CD4-positive, alpha-beta T cell treated with Interleukin-15 for 4 hours (primary cell): ENCODE measurements at places on chromosomes 11 and 22.
A peak's percentile ranks its signal among the peaks of the same experiment; 100 is the strongest.

DNA sequence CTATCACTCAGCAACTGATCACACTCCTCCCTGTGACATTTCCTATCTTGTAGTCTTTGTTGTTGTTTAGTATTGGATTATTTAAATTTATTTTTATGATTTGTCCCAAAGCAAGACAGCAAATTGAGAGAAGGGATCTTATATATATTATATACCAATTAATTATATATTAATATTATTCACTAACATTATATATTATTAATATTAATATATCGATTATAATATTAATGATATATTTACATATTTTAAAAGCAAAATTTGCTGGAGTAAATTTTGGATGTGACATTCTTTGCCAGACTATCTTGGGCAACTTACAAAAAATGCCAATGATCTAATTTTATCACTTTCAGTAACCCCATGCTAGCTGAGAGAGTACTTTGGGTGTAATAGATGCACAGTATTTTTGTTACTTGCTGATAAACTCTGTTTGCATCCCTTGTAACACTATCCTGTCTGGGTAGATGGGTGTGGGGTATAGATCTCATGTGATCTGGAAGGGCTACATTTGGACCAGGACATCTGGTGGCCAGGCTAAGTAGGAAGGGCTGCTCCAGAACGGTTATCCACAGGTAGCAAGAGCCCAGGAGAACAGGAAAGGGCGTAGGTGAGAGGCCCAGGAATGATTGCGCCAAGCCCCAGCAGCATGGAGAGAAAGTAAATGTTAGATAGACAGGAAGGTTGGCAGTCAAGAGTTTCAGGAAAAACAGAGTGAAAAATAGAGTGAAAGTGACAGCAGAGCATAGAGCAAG is 608.6 kb upstream of the KIRREL3 start:
- no peak for DNase-seq

DNA sequence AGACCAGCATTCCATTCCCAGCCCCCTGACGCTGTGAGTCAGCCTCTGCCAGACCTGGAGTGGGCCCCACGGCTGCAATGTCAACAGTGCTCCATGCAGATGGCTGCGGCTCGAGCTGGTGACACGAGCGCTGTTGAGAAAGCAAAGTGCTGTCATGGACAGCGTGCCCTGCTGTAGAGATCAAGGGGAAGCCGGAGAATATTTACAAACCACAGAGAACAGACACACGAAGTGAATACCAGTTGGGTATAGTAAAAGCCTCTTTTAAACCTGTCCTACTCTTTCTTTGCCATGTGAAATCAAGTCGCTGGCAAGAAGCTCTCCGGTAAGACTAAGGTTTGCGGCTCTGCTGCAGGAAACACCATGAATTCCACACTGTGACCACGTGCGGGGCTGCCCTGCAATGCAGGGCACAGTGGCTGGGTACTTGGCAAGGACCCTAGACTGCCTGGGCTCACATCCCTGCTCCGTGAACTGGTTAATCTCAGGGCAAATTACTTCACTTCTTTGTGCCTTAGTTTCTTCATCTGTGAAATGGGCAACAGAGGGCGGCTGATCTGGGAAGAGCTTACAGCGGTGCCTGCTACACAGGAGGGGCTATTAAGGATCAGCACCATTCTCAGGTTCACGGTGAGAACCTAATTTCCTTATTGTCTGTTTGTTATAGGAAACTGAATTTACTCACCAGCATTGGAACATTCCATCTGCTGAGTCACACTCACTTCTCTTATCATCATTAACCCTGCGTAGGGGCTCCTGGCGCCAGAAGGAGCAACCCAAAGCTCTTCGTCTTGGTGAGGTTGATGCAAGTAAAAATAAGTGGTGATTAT is 27.8 kb upstream of the ELFN2 start:
- no peak for DNase-seq

- DNase-seq: no peak
Observed at GRCh38 chr11:3085052-3085451, 27.8 kb upstream of the CARS1 start.

DNA sequence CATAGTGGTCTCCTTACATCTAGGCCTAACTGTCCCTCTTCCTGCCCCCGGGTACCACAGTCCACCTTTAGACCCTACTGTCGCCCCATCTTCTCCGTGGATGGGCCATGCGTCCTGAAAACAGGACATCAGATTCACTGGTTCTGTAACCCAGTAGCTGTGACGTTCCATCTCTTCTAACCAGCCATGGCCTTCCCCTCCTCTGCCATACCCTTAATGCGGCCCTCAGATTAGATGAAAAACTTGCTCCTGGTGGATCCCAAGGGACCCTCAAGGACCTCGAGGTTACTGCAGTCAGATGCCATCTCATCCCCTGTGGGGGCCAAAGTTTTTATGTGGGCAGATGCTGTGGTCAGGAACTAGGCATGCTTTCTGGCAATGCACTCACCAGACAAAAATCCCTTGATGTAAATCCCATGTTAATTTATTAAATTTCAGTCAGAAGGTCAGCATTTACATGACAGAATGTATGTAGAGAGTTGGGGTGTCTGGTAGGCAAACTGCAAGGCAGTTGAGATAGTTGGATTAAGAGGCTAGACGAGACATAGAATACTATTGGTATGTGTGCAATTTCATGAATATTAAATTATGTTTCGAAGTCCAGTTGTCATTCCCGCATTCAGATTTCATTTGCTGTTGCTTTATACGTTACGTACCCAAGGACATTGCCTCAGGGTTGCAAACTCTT is 64.3 kb downstream of the WNT11 start:
- DNase-seq: no peak

DNA sequence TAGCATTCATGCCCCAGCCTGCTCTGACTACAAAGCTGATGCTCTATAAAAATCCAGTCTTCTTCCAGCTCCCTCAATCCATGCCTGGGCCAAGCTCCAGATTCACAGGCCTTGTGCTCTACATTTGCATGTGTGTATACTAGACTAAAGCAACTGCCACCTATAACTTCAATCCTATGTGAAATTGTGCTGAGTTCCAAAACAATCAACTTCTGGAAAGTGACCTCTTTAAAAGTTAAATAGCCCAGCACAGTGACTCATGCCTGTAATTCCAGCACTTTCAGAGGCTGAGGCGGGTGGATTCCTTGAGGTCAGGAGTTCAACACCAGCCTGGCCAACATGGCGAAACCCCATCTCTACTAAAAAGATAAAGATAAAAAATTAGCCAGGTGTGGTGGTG is 114.3 kb upstream of the ZC3H12C start:
- no peak for DNase-seq

DNA sequence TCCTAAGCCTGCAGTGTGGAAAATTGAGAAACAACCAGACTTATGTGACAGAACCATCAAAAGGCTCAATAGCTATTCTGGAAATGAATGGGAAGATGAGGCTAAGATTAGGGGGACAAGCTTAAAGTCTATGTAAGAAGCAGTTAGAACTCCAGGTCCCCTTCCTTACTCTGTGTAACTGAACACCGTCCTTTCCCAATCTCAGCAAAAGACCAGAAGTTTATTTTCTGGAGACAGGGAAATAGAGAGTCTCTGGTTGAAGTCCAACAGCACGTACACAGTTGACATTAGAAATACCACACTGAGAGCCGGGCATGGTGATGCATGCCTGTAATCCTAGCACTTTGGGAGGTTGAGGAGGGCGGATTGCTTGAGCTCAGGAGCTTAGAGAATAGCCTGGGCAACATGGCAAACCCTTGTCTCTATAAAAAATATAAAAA is 93.9 kb downstream of the CD44 start:
- DNase-seq: no peak

GRCh38 chr11:127552446-127552845 is 551.9 kb upstream of the KIRREL3 start:
- DNase-seq: no peak

DNA sequence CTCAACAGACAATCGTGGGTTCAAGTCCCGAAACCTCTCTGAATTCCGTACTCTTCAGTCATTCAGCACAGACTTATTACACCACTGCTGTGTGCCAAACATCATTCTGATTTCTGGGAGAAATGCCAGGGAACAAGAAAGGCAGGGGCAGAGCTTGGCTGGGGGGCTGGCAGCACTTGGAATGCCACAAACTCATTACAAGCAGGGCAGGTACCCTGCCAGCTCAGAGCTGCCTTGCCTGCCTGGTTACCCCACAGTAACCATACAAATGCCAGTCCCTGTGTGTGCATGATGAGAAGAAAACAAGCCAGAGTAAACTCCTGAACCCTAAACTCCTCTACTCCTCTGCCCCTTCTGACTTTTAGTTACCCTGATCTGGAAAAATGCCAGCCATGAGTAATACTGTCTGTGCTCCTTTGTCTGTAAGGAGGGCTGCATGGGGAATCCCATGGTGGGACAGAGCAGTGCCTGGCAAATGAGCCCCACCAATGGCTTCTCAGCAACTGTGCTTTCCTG is 6.9 kb upstream of the RAD9A start:
- DNase-seq: no peak

DNA sequence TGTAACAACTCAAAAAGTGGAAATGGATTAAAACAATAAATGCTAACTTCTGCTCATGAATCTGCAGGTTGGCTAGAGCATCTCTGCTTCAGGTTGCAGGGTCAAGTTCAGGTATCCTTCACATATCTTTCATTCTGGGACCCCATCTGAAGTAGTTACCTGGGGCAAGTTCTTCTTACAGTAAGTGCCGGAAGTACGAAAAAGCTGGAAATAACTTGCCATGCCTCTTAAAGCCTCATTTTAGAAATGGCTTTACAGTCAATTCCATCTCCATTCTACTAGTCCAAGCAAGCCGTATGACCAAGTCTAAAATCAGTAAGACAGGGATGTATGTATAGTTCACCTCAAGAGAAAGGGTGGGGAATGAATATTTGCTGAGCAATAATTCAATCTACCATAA is 93.7 kb downstream of the FCHSD2 start:
- no peak for DNase-seq

- DNase-seq: no peak
Observed at GRCh38 chr11:111550258-111550657, 9.7 kb downstream of the LAYN start.

DNA sequence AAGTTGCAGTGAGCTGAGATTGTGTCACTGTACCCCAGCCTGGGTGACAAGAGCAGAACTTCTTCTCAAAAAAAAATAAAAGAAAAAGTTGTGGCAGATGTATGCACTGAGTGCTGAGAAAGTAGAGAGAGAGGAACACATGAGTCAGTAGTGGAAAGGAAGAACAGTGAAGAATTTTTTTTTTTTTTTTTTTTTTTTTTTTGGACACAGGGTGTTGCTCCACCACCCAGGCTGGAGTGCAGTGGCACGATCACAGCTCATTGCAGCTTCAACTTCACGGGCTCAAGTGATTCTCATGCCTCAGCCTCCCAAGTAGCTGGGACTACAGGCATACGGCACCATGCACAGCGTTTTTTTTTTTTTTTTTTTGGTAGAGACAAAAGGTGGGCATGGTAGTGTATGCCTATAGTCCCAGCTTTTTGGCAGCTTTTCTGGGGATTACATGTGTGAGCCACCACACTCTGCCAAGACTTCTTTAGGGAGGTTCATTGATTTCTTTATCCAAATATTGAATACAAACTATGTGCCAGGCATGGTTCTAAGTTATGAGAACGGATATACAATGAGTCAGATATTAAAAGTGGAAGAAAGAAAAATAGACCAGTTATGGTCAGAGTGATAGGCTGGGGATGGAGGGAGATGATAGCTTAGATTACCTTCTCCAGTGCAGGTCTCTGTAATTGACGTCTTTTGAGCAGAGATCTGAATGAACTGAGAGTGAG is 62.0 kb downstream of the YAP1 start:
- no peak for DNase-seq

- no peak for DNase-seq
Observed at GRCh38 chr11:19105011-19105410, 12.0 kb upstream of the ZDHHC13 start.

- no peak for DNase-seq
Observed at GRCh38 chr11:12013781-12014180, 5.4 kb upstream of the DKK3 start.

DNA sequence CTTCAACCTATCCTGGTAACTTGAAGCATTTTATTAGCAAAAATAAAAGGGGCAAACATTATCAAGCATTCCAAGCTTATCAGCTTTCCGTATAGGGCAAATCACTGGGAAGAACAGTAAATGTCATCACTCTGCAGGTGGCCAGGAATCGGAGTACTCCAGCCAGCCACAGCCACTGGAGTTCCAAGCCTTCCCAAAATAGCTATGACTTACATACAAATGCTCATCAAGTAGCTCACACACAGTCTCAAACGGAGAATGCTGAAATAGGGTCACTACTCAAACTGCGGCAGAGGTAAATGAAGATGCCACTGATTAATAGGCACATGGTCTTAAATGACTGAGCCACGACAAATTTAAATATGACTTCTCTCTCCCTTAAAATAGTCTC is 2.1 kb downstream of the USP28 start:
- no peak for DNase-seq

- peak; percentile 42 for DNase-seq
Observed at GRCh38 chr11:2892967-2893528, 7.5 kb upstream of the CDKN1C start.

DNA sequence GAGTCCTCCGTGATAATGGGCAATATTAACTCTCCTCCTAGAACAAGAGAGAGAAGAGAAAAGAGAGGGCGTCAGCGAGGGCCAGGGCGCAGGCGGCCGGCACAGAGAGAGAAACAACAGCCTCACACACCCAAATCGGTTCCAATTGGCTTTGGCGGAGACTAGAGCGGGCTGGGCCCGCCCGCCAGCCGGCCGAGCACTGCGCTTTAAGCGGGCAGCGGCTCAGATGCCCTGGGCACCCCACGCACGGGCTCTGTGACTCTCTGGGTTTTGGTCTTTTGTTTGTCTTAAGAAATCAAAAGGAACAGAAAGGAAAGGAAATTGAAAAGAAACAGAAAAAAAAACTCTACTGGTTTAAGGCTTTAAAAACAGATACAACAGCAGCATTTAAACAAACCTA is 17.0 kb downstream of the SLC22A12 start:
- DNase-seq: no peak
